ENCODE measurements at places on chromosomes 16 and 17.
A peak's percentile ranks its signal among the peaks of the same experiment; 100 is the strongest.

- no peak for DNase-seq
Measured at GRCh38 chr17:8662076-8662831, 31.7 kb upstream of the MYH10 start.

DNA sequence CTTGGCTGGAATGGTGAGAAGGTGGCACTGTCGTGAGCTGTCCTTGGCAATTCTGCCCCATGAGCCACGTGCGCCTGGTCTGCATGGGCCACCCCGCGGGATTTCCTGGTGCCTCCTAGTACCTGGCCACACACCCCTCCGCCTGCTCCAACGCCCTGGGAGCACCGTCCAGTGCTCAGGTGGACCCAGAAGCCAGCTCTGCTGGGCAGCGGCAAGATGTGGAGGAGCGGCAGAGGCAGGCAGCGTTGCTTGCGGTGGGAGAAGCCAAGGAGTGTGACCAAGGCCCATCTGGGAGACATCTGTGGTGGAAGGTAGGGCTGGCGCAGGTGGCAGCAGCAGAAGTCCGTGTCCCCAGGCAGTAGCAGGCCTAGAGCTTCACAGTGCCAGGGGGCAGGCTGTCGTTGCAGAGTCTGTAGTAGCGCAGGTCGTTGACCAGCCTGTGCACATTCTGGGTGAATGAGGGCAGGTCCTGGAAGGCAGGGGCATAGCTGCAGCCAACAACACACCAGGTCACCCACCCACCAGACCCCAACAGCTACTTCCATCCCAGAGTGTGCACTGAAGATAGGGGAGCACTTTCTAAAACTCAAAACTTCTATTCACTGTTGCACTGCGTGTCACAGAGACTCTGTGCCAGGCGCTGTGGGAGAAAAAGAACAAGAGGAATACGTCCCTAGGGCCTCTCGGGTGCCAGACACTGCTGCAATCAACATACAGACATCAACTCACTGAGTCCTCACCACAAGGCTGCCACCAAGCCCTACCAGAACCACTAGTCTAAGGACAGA, 34.9 kb upstream of the GSG1L start:
- no peak for DNase-seq

DNA sequence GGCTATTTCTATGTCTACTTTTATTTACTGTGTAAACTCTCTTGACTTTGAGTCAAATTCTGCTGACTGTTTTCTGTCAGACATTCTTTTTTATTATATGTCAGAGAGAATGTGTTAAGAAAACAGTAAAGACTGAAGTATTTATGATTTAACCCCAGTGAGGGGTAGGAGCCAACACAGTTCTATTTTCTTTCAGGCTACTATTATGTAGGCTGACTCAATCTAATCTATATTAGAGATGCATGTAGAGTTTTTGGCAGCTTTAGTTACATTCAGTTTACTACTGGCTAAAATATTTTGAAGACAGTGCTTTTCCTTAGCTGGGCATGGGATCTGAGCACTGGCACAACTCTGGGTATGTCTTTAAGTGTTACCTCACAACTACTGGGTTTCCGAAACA, 1108.0 kb downstream of the CDH11 start:
- no peak for DNase-seq

DNA sequence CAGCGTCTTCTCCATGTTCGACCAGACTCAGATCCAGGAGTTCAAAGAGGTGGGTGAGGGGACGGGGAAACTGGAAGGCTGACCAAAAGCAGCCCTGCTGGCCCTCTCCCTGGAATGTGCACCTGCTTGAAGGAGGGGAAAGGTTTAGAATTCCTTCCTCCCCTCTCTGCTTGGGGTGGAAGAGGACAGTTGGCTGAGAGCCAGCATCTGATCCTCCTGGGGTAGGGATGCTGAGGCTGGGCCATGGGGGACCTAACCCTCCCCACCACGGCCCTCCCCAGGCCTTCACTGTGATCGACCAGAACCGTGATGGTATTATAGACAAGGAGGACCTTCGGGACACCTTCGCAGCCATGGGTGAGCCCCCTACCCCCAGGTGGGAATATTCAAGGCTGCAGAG, 1.3 kb downstream of the MYL11 start:
- DNase-seq: no peak

DNA sequence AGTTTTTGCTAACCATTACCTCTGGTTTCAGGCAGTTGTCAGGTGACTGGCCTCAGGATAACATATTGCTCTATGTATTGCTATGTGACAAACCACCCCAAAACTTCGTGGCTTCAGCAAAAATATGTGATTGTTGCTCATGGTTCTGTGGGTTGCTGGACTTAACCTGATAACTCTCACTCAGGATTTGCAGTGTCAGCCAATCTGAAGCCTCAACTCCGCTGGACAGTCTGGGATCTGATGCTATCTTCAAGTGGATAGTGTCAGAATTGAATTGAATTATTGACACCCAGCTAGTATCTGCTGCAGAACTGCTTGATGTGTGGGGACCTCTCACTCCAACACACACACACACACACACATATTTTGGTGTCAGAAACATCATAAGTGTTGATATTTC, 34.7 kb upstream of the GUCY2D start:
- DNase-seq: no peak

- no peak for DNase-seq
Measured at GRCh38 chr16:69796285-69797118, 34.4 kb downstream of the WWP2 start.

DNA sequence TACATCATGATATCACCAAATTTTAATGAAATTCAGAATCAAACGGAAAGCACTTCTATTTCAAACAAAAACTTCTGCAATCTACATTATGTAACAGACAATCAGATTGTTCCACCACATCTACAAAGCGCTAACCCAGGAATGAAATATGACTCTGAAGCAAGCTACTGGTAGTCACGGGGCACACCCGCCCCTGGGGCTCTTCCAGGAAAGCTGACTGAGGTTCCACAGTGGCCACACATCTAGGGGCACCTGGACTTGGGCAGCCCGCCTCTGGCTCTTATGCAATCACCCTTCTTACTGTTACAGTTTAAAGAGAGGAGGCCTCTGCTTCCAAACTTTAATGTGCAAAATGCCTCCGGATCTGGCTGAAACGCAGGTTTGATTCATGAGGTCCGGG, 27.5 kb downstream of the ZCCHC14 start:
- DNase-seq: peak; percentile 93

- no peak for DNase-seq
Measured at GRCh38 chr16:57658878-57659674, 9.0 kb upstream of the ADGRG3 start.

GRCh38 chr17:9240659-9241370, 219.5 kb downstream of the NTN1 start:
- peak; percentile 86 for DNase-seq

DNA sequence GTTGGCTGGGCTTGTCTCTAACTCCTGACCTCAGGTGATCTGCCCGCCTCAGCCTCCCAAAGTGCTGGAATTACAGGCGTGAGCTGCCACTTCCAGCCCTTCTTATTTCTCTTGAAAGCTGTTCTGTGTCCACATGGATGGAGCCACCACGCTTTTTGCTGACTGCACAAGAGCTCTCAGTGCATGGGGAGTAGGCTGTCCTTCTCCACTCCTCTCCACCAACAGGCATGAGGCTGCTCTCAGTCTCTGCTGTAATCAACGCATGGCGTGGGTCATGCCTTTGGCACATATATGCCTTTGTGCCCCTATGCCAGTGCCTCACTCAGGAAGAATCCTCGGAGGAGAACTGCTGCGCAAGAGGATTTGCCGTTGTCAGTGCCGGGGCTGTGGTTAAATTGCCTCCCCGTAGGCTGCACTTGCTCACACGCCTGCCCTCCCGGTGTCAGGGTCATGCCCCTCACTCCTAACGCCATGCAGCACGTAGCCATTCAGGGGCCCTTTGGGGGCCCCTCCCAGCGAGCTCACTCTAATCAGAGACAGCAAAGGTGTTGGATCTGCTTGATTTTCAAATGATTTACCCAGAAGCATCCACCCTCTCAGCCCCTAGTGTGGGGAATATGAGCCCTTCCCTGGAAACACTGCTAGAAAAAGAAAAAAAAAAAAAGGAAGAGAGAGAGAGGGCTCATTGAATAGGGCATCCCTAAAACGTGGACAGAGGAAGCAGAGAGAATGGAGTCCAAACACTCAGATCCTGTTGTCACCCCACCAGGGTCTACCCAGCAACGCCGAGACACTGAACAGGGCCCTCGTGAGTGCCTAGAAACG, 47.5 kb upstream of the ZCCHC14 start:
- DNase-seq: no peak

DNA sequence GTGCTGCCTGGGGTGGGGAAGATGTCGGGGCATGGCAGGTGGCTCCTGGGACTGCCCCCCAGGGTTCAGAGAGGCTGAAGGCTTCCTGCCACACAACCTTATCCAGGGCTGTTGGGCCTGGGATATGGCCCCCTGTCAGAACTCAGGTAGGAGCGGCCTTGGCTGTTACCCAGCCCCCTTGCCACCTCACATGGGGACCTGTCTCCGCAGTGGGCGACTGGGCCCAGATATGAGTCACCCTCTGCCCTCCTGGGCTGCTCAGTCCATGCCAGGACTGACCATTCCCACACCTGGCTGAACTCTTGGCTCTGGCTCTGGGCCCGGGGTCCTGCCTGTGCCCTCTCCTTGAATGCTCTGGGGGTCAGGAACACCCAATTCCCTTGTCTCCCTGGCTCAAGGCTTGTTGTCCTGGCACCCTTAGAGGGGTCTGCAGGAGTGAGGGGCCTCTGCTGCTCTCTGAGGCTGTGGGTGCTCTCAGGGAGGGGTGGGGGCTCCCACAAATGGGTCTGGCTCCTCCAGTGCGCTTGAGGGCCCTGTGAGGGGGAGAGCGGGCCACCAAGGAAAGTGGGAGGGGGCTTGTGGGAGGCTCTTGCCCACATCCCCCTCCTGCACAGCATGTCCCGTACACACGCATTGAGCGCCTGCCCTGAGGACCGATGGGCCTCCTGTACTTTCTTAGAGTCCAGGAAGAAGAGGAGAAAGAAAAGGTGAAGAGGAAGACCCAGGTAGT, 36.0 kb downstream of the LGALS9 start:
- DNase-seq: no peak

DNA sequence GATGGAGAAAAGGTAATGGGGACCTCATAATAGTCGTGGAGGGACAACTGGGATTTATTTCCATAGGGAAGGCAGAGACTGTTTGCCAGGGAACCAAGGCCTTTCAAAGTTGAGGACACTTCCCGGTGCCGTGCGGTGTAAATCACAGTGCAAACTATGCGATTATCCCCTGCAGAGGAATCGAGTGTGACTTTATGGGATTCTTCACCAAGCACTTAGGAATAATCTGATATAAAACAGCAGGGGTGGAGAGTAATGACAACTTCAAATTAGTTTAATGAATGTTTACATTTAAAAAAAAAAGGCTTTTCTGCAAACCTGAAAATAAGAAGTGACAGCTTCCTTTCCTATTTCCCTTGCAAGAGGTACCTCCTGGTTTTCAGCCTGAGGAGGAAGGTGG, 538.2 kb downstream of the MAF start:
- DNase-seq: no peak

- peak; percentile 2 for DNase-seq
Measured at GRCh38 chr17:82938486-82938872, 98.7 kb upstream of the ZNF750 start.

GRCh38 chr17:28738680-28739384, 5.0 kb upstream of the TRAF4 start:
- DNase-seq: peak; percentile 46

GRCh38 chr16:3015865-3016521, 2.0 kb downstream of the CLDN6 start:
- DNase-seq: no peak

GRCh38 chr17:83109793-83110645, 30.6 kb downstream of the METRNL start:
- peak; percentile 90 for DNase-seq

DNA sequence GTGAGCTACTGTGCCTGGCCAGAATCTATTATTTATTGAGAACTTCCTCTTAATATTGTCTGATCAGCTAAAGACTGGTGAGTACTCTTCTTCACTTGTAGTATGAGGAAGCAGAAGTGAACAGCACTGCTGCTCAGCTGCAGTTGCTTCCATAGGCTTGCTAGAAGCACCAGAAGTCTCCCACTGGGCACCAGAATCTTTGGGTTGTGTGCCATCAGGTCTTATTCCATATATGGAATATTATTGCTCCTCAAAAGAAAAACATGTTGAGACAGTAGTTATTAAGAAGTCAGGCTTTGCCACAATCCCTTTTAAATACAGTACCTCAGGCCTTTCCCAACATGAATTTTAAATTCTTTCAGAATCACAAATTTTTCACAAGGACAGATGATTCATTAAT, 17.2 kb downstream of the SNTB2 start:
- DNase-seq: no peak

GRCh38 chr16:51453251-51453650, 302.2 kb upstream of the SALL1 start:
- DNase-seq: no peak

GRCh38 chr16:85426806-85427205, 186.3 kb upstream of the GSE1 start:
- no peak for DNase-seq

GRCh38 chr17:14745541-14745940, 444.7 kb downstream of the HS3ST3B1 start:
- no peak for DNase-seq

GRCh38 chr16:53900667-53901066, 196.7 kb downstream of the FTO start:
- no peak for DNase-seq

- peak; percentile 77 for DNase-seq
Measured at GRCh38 chr17:36148559-36149295, 27.7 kb downstream of the TBC1D3B start.

- DNase-seq: no peak
Measured at GRCh38 chr17:79991924-79992648, 43.6 kb downstream of the TBC1D16 start.

GRCh38 chr17:72249441-72249840, 128.6 kb downstream of the SOX9 start:
- DNase-seq: no peak

- DNase-seq: no peak
Measured at GRCh38 chr16:10130538-10130937, 51.7 kb downstream of the GRIN2A start.

- DNase-seq: no peak
Measured at GRCh38 chr17:60436676-60437075, 14.4 kb downstream of the CHCT1 start.

DNA sequence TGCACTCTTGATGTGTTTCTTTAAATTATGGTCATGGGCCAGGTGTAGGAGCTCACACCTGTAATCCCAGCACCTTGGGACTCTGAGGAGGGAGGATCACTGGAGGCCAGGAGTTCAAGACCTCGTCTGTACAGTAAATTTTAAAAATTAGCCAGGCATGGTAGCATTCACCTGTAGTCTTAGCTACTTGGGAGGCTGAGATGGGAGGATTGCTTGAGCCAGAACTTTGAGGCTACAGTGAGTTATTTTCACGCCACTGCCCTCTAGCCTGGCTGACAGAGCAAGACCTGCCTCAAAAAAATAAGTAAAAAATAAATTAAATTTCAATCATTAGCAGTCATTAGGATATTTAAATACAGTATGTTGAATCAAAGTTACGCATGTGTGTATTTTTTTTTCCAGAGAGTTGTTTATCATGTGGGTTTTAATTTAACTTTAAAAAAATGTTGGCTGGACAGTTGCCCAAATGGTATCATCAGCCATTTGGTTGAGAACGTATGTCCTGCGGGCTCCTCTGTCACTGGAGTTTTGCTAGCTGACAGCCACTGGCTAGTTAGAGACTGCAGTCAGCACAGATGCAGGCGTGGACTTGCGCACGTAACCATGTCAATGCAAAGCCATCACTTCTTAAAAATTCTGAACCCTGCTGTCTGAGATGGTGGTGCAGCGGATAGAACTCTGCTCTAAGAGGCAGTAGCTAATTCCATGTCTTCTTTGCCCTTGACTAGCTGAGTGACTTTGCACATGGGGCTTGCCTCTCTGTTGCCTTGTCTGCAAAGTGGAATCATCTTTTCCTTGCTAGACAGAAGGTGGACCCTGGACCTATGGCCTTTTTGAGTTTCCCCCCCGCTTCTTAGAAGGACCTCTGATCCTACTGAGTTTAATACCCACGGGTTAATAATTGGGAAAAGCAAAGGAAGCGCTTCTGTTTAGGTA, 40.0 kb downstream of the MAPT start:
- no peak for DNase-seq
